ENCODE measurements at places on chromosomes 5 and 9.

DNA sequence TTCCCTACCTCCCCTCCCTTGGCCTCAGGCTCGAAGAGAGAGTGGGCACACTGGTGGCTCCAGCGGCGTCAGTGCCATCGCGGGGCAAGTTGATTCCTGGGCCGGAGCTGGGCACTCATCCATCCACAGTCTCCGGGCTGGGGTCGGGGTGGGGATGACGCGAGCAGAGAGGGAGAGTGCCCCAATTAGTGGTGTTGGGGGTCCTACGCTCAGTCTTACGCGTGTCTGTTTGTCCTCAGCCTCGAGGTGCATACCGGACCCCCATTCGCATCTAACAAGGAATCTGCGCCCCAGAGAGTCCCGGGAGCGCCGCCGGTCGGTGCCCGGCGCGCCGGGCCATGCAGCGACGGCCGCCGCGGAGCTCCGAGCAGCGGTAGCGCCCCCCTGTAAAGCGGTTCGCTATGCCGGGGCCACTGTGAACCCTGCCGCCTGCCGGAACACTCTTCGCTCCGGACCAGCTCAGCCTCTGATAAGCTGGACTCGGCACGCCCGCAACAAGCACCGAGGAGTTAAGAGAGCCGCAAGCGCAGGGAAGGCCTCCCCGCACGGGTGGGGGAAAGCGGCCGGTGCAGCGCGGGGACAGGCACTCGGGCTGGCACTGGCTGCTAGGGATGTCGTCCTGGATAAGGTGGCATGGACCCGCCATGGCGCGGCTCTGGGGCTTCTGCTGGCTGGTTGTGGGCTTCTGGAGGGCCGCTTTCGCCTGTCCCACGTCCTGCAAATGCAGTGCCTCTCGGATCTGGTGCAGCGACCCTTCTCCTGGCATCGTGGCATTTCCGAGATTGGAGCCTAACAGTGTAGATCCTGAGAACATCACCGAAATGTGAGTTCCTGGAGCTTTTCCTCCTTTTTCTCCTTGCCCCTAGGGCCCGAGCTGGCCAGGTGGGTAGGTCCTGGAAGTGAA, 861 bp downstream of the NTRK2 start:
- H3K27ac ChIP-seq: no peak overlapping the region
- H3K4me3 ChIP-seq: no peak overlapping the region
- peak; percentile 32 for DNase-seq
- peaks cover 60% of the 10 kb centered on the region for H3K27me3 ChIP-seq

DNA sequence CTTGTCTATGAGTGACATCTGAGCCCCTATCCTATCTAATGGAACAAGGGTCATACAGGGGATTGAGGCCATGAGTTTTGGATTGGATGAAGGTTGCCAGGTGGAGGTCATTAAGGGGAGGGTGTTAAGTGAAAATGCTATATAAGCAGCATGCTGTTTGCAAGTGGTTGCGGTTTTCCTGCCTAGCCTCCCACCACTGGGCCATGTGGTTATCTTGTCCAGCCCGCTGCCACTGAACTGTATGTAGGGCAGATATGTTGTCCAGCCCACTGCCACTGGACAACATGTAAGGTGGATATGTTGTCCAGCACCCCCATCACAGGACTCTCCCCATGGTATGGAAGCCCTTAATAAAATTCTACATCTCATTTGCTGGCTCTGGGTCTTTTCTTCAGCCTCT, 200.0 kb downstream of the FGF10 start:
- H3K36me3 ChIP-seq: no peaks in the 10 kb centered on the region
- DNase-seq: no peak
- no peak overlapping the region for H3K27ac ChIP-seq
- no peaks in the 10 kb centered on the region for H3K27me3 ChIP-seq

- no peaks in the 10 kb centered on the region for H3K27me3 ChIP-seq
- H3K27ac ChIP-seq: no peak overlapping the region
- no peaks in the 10 kb centered on the region for H3K4me1 ChIP-seq
- DNase-seq: no peak
Observed at GRCh38 chr9:84502066-84502465, 161.5 kb upstream of the SLC28A3 start.

- H3K36me3 ChIP-seq: no peaks in the 10 kb centered on the region
- no peak for DNase-seq
- H3K27ac ChIP-seq: no peak overlapping the region
- no peak overlapping the region for H3K4me3 ChIP-seq
- peaks cover 46% of the 10 kb centered on the region for H3K27me3 ChIP-seq
Observed at GRCh38 chr5:136076881-136077445, 48.2 kb downstream of the TGFBI start.

DNA sequence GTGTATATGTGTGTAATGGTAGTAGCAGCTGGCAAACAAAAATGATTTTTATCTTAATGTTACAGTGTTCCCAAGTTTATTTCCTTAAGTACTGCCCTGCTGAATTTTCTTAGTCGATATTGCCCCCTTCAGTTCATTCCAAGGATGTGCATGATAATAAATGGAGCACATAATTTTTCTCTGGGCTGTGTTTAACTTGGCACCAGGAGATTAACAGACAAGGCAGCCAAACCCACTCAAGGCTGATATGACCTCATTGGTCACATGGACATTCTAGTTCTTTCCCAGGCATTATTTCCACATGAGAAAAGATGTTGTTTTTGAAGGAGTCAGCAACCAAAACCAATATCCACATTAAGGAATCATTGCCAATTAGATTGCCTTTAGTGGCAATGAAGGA, 61.8 kb downstream of the COX7C start:
- H3K27ac ChIP-seq: no peak overlapping the region
- H3K4me3 ChIP-seq: no peak overlapping the region
- no peaks in the 10 kb centered on the region for H3K36me3 ChIP-seq
- no peaks in the 10 kb centered on the region for H3K4me1 ChIP-seq
- no peak for DNase-seq

- no peak for DNase-seq
- peaks cover 3% of the 10 kb centered on the region for H3K27me3 ChIP-seq
- peaks cover 4% of the 10 kb centered on the region for H3K4me1 ChIP-seq
- no peaks in the 10 kb centered on the region for H3K36me3 ChIP-seq
- no peak overlapping the region for H3K4me3 ChIP-seq
- H3K27ac ChIP-seq: no peak overlapping the region
Observed at GRCh38 chr9:86064220-86064619, 35.1 kb downstream of the GOLM1 start.

GRCh38 chr5:19322716-19323485, 665.1 kb downstream of the CDH18 start:
- H3K4me3 ChIP-seq: no peak overlapping the region
- DNase-seq: no peak
- no peaks in the 10 kb centered on the region for H3K4me1 ChIP-seq
- H3K36me3 ChIP-seq: no peaks in the 10 kb centered on the region
- no peaks in the 10 kb centered on the region for H3K27me3 ChIP-seq
- no peak overlapping the region for H3K27ac ChIP-seq

DNA sequence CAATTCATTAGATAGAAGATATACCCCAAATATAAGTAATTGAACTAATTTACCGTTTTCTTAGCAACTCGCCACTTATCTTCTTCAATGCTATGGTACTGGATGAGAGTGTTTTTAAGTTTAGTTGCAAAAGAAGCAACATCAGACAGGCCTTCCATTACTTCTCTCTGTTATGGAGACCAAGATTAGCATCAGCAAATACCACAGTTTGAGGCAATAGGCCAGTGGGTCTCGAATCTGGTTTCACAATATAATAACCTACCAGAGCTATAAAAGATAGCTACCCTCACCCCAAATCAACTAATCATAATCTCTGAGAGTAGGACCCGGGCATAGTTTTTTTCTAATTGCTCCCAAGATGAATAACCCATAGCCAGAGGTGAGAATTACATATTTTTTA, 5.1 kb downstream of the STARD4 start:
- H3K36me3 ChIP-seq: peaks cover 18% of the 10 kb centered on the region
- H3K4me1 ChIP-seq: peaks cover 37% of the 10 kb centered on the region
- no peak overlapping the region for H3K27ac ChIP-seq
- no peak for DNase-seq
- H3K27me3 ChIP-seq: no peaks in the 10 kb centered on the region

GRCh38 chr5:171676286-171676944, 109.2 kb upstream of the SMIM23 start:
- H3K4me1 ChIP-seq: no peaks in the 10 kb centered on the region
- no peak overlapping the region for H3K27ac ChIP-seq
- H3K4me3 ChIP-seq: no peak overlapping the region
- DNase-seq: no peak
- no peaks in the 10 kb centered on the region for H3K36me3 ChIP-seq

DNA sequence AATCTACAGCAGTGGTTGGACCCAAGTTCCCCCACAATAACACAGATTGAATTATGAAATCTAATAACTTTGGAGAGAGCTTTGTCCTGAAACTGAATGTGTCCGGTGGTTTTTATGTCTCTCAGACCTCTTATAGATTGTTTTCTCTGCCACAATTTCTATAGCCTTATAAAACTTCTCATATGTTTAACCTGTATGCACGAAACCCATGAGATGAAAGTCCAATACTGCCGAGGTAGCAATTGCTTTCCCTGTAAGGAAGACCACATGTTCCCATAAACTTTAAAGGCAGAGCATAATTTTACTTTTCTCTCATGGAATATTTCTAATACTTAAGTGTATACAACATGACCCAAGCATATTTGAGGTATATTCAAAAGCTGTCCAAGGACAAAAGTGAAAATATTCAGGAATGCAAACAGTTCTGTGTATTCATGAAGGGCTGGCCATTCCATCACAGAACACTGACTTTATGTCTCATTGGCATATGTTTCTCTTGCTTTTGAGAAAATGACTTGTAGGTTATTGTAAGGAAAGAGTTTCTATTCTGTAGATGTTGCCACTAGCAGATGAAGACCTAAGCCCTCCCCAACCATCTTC, 94.4 kb upstream of the TLE4 start:
- no peaks in the 10 kb centered on the region for H3K36me3 ChIP-seq
- no peak for DNase-seq
- H3K27ac ChIP-seq: no peak overlapping the region
- peaks cover 23% of the 10 kb centered on the region for H3K4me1 ChIP-seq

DNA sequence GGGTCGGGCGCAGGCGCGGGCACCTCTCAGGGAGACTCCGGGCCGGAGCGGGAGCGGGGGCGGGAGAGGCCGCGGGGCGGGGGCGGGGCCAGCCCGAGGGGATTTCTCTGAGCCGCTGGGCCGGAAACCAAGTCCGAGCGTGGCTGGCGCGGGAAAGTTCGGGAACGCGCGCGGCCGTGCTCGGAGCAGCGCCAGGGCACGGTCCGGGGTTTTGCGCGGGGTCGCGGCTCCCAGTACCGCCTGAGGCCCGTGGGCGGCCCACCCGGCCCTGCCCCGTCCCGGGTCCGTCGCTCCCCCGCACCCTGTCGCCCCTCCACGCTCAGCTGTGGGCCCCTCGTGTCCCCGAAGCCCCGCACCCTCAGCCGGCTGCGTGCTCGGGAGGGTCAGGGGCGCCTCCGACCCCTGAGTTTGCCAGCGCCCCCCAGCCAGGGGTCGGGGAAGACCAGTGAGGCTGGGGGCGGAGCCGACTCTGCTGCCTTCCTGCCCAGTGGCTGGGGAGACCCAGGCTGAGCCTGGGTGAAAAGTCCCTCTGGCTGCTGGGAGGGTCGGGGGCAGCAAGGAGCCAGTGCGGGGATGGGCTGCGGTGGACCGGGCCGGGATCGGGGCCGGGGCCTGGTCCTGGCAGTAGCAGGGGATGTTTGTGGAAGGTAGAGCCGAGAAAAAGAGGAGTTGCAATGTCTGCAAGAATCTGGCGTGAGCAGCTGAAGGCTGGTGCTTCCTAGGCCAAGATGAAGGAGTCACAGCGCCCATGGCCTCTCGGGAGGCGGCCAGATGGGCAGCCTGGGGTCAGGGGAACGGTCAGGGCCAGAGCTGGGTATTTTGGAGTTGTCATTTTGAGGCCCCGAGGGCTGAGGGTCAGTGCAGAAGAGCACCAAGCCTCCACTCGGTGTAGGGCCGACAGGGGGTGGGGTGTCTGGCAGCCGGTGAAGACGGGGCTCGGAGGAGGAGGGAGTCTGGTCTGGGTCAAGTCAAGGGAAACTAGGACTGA, 588 bp downstream of the TRAF2 start:
- no peaks in the 10 kb centered on the region for H3K36me3 ChIP-seq
- H3K4me1 ChIP-seq: peaks cover 25% of the 10 kb centered on the region
- H3K27ac ChIP-seq: peak overlapping the region; percentile 88

Data from activated naive CD8-positive, alpha-beta T cell treated with anti-CD3 and anti-CD28 coated beads, Interleukin-2, amount 10 ng/mL, durations not matched to agents 7 days and 5 days (primary cell).